ENCODE measurements at places on chromosomes 3 and 15.

DNA sequence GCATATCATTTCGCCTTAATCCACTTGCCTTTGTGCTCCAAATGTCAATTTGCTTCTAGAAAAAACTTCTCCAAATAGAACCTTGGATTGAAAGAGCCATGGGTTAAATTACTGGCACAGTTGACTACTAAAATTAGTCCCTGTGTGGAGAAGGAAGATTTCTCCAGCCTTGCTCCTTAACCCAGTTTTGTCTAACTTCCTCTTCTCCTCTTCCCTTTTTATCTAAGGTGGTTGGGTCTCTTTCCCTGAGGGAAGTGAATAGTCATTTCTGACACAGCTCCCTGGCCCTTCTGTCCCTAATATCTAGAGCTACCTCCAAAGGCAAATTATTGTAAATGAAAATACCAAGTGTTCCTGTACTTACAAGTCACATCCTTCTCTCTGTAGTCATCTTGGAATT lies 527.9 kb upstream of the TBL1XR1 start:
- no peak for DNase-seq

GRCh38 chr3:124084022-124084881 lies 92.3 kb upstream of the ROPN1 start:
- DNase-seq: no peak

DNA sequence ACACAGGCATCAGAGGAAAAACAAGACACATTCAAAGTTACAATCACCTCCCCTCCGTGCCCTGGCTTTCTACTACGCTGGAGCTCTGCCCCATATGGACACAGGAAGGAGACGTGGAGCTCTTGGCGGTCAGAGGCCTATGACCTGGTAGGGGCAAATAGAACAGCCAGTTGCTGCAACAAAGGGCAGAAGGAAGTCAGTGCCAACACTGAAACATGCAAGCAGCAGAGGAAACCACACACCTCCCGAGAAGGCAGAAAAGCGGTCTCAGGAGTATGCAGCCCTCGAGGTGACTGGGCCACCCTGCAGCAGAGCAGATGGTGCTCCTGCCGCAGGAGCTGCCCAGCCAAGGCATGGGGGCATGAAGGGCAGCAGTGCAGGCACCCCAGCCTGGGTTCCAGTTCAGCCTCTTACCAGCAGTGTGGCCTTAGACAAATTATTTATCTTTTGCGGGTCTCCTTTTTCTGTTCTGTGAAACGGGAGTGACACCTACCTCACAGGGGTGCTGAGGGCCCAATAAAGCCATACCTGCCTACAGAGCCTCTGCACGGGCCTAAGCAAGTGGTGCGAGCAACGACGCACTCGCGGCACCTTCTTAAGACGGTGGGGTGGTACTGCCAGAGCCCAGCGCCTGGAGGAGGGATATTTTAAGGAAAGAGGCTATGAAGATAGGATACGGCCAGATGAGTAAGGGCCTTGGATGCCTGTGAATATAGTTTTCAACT lies 8.6 kb downstream of the ZXDC start:
- DNase-seq: no peak

- no peak for DNase-seq
These were observed 605.6 kb downstream of the AGBL1 start for GRCh38 chr15:86685263-86685662.

GRCh38 chr3:63278171-63279004 lies at the start of gene SYNPR:
TSS of gene SYNPR (plus strand) at chr3:63278308.
- DNase-seq: peak; percentile 38

- DNase-seq: no peak
These were observed 20.5 kb downstream of the CYP8B1 start for GRCh38 chr3:42855219-42855546.

DNA sequence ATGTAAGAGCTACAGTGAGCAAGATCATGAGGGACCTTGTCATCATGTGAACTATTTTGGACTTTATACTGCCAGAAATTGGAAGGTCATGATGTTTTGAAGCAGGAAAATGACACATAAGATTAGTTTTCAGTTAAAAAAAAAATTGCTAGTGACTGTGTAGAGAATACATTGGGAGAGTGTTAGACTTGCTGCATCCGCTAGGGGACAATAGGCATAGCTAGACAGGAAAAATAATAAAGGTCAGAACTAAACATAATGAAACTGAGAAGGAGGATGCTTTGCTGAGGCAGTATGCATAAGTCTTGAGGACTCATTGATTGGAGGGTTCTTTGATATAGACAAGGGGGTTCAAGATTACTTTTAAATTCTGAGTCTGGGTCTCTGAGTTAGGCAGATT lies 275.8 kb upstream of the KCNH8 start:
- no peak for DNase-seq

DNA sequence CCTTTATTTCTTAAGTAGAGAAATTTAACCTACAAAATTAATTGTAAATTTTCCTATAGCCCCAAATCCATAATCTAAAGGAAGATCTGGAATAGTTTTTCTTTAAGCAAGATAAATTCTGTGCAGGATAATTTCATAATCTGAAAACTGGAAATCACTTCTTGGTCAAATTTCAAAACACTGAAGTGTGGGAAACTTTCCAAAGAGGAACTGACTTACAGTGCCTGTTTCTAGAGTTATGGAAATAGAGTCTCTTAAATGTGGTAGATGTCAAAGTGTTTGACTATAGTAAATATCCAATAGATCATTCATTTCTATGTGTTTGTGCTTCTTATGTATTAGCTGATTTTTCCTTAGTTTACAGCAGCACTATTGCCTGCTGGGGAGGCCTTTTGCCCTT lies 1.6 kb upstream of the P2RY13 start:
- no peak for DNase-seq

- no peak for DNase-seq
These were observed 55.1 kb downstream of the OTOL1 start for GRCh38 chr3:161551697-161552096.

- no peak for DNase-seq
These were observed 61.8 kb downstream of the FOXB1 start for GRCh38 chr15:60065951-60066350.

DNA sequence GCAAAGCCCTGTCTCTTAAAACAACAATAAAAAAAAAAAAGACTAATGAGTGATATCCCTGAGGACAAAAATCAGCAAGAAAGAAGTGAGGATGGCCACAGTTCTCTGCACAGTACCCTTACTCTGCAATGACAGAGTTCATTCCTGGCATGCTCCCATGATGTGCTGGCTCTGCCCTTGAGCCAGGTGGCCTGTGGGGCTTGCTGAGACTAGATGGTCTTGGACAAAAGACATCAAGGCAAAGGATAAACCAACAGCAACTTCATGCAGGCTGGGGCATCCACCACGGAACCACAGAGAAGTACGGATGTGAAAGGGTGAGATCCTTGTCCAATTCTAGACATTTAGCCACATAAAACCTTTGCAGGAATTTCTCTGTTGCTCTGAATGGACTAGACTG lies 12.7 kb downstream of the MGLL start:
- no peak for DNase-seq

DNA sequence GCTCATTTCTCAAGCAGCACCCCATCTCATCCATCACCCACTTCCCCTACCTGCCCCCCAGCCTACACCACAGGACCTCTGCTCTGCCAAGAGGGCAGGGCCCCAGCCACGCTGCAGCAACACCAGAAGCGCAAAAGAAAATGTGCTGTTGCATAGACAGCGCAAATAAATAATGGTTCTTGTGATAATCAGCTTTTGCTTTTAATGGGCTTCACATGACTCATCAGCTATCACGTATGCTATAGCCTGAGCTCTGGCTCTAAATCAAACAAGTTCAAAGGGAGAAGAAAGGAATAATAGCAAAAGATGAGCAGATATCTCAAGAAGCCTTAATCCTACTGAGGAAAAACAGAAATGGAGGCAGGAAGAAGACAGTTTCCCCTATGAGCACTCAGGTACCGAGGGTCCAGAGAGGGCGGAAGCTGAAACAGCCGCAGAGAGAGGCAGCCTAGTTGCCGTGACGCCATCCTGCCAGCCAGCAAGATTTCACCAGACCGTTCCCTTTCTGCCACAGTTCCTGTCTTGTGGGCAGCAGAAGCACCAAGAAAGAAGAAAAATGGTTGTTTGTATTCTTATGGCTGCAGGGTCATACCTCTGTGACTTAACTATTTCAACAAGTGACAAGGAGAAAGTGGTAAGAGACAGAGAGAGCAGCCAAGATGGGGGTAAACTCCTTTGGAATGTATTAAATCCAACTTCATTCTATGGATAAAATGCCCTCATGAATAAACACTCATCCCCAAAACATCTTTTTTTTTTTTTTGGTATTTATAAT lies 22.0 kb downstream of the RAB27A start:
- DNase-seq: peak; percentile 25

DNA sequence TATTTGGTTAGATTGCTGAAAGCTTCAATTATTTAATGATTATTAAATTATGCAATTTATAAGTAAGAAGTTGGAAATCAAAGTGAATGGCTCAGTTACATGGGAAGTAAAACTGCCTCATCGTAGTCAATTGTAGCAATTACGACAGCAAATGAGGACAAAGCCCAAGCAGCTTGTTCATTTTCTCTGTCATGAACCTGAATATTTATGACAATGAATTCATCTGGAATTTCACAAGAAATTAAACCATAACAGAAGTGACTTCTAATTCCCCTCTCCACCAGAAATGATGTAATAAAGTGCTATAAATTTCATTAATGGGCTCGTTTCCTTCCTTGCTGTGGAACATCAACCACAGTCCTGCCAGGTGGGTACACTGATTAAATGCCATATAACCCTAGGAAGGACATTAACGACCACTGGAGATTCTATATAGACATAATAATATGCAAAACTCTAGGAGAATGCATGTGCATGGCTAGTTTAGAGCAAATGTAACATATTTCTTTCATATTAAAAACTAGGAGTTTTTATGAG lies 273.8 kb upstream of the DCBLD2 start:
- no peak for DNase-seq

DNA sequence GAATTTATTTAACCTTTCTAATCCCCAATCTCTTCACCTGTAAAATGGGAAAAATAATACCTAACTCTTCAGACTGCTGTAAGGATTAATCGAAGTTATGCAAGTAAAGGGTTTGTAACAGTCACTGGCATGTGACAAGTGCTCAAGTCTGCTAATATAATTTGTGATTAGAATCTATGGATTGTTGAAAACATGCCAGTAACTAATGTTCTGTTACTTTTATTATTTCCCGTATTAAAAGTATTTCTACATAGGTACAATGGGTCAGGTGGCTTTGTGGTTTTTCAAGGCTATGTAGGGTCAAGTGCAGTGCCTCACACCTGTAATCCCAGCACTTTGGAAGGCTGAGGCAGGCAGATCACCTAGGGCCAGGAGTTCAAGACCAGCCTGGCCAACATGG lies 29.4 kb downstream of the ULK4 start:
- no peak for DNase-seq

DNA sequence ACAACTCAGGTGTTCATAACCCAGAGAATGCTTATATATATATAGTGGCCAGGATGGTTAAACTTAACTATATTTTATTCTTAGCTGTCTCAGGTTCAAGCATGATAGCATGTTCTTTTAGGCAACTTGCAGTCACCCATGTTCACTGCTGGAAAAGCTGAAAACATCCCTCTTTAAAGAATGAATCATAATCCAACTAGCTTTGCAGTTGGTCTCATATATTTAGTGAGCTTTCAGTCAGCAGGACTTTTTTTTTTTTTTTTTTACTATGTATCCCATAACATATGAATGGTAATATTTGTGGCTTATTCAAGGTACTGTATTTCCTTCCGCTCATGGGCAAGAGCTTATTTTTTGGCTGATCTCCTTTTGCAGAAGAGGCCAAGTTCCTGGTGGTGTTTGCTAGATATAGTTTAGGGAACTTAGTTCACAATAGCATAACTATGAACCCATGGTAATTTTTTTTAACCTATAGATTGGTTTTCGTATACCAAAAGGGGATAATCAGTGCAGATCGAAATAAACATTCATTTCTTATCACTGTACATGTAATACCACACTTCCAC lies 77.6 kb downstream of the CMSS1 start:
- DNase-seq: no peak

GRCh38 chr3:10777627-10778026 lies 38.4 kb upstream of the SLC6A11 start:
- no peak for DNase-seq

GRCh38 chr3:66140743-66141372 lies 79.9 kb upstream of the SLC25A26 start:
- DNase-seq: no peak

GRCh38 chr3:158709666-158710083 lies 22.6 kb downstream of the RARRES1 start:
- DNase-seq: no peak

DNA sequence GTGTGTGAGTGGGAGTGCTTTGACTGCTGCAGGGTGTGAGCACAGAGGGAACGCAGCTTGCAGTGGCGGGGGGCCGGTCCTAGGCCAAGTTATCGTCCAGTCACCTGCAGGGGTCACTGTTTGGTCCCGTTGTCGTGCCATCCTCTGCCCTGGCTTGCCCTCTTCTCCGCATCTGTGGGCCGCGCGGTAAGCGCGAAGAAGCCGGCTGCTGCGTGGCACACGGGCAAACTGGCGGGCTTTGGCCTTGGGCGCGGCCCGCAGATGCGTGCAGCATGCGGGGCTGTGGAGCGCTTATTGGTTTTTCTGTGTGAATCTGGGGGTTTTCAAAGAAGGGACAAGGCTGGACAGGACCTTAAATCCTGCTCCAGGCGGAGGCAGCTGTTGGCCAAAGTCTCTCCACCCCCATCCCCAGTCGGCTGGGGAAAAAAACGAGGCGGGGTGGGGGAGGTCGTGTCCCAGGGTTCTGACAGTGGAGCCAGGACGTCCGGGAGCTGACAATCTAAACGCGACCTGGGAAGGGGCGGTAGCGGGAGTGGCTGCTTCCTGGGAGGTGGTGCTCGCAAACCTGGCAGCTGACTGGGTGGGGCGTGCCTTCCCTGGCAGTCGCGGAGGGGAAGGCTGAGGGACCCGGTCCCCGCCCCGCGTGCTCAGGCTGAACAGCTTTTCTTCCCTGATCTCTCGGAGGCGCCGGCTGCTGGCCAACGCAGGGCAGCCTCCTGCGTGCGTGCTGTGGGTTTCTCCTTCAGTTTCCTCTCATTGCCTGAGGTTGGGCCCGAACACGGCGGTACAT lies 39.7 kb upstream of the VEPH1 start:
- DNase-seq: no peak

- no peak for DNase-seq
These were observed 8.9 kb upstream of the TKT start for GRCh38 chr3:53264718-53265117.

GRCh38 chr3:41190509-41191284 lies 8.6 kb upstream of the CTNNB1 start:
- DNase-seq: no peak

DNA sequence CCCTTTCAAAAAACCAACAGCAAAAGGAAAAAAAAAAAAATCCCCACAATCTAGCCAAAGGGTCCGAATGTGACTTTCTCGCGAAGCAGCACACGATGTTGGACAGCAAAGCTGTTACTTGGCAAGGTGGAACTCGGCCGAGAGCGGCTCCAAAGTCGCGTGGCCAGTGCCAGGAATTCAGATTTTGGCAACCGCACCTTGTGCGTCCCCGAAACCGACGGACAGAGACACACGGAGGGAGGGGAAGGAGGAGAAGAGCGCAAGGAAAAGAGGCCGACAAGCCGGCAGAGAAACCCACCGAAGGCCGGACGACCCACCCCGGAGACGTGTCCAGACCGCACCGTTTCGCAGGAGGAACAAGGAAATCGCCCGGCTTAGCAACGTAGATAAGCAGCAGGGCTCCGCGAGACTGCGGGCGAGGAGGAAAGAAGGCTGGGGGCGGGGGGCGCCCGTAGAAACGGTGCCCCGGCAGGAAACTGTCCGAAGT lies 517.3 kb downstream of the MECOM start:
- DNase-seq: peak; percentile 58

- DNase-seq: no peak
These were observed 9.2 kb downstream of the RAB8B start for GRCh38 chr15:63198371-63199250.

Measured in D341Med (cell line).